Foreskin keratinocyte (primary cell): ENCODE measurements at places on chromosomes 5 and 9. TPM values are rescaled to one million over a fixed set of nuclear protein-coding genes. Genes with fewer than 3 reads are reported as not detected.

- no peak for DNase-seq
Measured at GRCh38 chr5:158017469-158017868, 158.5 kb upstream of the CLINT1 start.

- DNase-seq, result no peak
Measured at GRCh38 chr9:119853126-119853525, 483.9 kb upstream of the BRINP1 start.

Gene PTPRD
- polyA plus RNA-seq, result 0.01 TPM in 1 of 2 replicates, not detected in the other

- DNase-seq, result no peak
Measured at GRCh38 chr5:128825826-128826225, 139.5 kb upstream of the SLC27A6 start.

GRCh38 chr5:99023330-99023729, 94.5 kb upstream of the CHD1 start:
- no peak for DNase-seq

GRCh38 chr5:22329683-22330082, 523.5 kb downstream of the CDH12 start:
- no peak for DNase-seq

DNA sequence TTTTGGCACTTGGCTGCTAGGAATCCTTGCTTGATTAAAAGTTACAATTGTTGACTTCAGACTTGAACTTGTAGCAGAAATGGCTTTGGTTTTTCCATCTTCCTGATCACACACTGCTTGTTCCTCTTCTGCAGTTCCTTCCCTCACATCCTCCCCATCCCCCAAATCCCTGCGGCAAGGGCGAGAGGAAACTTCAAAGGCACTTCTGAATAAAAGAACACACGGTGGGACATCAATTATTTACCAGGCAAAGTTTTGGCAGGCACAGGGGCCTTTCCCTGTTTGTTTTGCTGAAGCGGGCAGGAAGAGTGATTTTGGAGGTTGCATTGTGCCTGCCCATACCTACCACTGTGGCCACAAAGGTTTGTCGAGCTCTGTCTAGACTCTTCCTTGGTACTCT, 260.9 kb downstream of the KIF4B start:
- DNase-seq, result no peak

DNA sequence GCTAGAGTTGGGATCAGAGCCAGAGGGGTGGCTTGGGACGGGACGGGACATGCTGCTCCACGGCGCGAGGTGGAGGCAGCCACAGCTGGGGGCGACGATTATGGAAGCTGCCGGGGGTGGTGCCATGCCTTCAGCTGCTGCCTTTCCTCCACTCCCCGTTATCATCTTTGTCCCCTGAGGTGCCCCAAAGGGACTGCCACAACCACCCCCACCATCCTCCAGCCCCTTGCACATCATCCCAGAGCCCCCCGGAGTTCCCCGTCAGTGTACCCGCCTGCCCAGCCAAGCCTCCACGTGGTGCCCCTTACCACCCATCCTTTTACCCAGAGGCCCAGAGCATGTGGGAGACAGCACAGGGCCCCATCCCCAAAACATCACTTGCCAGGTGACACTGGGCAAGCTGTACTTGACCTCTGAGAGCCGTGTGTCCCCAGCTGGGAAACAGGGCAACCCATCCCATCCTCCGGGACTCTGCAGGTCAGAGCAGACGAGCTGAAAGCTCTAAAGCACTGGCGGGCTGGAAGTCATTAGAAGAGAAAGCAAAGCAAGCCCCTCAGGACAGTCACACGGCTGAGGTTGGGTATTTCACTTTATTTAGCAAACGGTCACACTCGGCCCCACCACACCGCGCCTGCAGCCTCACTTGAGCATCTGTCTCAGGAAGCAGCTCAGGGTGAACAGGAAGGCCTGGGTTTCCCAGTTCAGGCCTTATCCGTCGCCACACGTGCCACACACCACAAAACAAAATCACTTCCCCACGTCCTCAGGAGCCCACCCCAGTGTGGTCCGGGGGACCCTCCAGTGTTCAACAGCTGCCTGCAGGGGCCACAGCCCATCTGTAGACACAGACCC, 19.5 kb upstream of the MXD3 start:
- no peak for DNase-seq

DNA sequence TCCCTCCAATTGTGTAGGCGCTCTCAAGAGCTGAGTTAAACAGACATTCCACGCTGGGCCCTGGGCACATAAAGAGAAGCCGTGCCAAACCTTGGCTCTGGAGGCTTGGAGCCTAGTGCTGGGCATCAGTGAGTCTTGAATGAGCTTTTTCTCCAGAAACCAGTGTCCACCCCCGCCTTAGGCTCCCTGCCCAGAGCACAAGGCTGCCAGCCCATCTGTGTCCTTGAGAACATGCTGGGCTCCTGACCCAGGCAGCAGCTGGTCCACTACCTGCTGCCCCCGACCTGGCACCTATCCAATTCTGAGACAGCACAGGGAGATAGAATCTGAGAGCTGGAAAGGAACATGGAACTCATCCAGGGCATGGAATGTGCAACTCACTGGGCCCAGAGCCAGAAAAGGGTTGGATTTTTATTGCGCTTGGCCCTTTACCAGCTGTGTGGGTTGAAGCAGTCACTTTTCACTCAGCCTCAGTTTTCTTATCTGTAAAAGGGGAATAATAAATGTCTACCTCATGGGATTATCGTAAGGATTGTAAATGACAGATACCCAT, 92.4 kb upstream of the CPLX2 start:
- DNase-seq, result no peak

Gene ACTBL2
- polyA plus RNA-seq, result not detected in 2 replicates

- no peak for DNase-seq
Measured at GRCh38 chr9:34732886-34733285, 22.9 kb upstream of the CCL21 start.

Gene PGM5
- polyA plus RNA-seq, result not detected in 2 replicates

Gene COL27A1
- 4.5 and 5.2 TPM in 2 replicates for polyA plus RNA-seq

DNA sequence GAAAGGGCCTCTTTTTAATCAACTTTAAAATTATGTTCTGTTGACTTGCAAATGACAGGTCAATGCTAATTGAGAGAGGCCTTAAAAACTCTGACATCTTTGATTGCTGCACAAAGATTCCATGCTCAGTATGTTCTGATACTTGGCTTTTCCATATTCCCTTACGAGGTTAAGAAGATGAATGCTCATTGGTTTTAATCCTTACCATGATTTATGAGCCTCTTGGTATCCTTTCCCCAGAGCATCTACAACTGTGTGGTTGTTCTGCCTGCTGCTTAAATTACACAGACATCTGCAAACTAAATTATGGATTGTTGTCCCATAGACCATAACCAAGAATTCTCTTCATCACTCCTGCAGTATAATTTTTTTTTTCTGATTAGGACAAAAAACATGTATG, 352.6 kb downstream of the CDH12 start:
- DNase-seq, result no peak

DNA sequence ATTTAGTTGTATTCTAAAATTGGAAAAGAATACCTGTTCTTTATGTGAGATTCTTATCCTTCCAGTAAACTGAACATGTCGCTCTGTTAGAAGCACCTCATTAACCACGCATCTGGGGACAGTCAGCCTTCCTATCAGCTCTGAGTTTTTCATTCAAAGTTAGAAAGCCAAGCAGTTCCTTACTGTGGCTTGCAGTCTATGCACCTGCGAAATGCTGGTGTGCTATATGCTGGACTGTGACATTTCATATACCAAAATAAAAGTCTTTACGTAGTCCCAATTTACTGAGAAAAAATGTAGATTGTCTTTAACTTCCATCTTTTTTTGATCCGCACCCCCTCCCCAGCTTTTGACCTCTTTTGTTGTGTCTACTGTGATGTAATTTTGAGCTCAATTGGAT, 4.3 kb downstream of the ANP32B start:
- no peak for DNase-seq

GRCh38 chr5:178548746-178549145, 41.4 kb downstream of the COL23A1 start:
- no peak for DNase-seq

GRCh38 chr5:43037636-43038495, 2.3 kb downstream of the ANXA2R start:
- peak; percentile 71 for DNase-seq

DNA sequence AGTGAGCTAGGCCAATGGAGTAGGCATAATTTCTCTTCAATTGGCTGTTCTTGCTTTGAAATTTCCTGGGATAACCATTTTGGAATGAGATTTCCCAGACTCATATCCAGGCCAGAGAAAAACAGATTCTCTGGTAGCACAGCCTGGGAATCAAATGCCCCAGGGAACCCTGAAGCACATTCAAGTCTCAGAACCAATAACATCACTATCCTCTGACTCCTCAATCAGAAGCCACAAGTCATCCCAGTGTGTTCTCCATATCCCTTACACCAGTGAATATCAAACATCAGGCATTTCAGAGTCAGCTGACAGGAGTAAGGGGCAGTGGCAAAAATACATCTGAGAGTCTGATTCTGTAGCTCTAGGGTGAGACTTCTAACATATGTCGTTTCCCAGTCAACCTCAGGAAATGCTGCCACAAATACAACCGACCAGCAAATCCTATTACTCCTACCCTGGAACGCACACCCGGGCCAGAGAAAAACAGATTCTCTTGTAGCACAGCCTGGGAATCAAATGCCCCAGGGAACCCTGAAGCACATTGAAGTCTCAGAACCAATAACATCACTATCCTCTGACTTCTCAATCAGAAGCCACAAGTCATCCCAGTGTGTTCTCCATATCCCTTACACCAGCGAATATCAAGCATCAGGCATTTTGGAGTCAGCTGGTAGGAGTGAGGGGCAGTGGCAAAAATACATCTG, 537.7 kb upstream of the NMUR2 start:
- no peak for DNase-seq

Gene DAB2IP
- 12.5 and 14.1 TPM in 2 replicates for polyA plus RNA-seq

Gene NXNL2
- polyA plus RNA-seq, result 0.07 and 0.11 TPM in 2 replicates

DNA sequence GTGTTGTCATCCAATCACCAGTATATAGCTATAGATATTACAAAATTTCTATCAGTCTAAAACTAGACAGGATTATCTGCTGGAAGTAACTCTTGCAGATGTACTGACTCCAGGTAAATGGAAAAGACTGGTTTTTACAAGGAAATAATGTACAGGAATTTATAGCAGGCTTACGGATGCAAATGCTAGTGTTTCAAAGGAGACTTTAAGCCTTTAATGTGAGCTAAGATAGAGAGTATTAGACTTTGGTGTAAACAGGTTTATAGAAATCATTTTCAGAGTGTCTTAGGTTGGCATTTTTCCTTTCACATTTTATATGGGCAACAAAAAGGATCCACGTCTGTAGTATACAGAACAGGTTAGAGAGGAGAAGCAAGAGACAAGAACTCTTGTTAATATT, 16.1 kb downstream of the ZNF608 start:
- DNase-seq, result no peak

DNA sequence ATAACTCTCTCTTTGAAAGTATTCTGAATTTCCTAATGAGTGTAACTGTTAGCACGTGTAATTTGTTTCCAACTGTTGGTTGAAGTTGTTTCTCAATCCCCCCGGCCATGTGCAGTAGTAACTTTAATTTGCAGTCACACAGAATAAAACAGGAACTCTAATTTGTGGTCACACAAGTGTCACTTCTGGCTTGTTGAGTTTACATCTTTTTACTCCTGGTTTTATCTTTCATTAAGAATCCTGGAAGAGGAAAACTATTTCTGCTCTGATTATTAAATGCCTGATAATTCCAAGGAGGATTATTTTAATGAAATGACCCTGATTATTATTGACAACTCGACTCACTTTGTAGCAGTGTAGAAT, 1.2 kb downstream of the SCAMP1 start:
- DNase-seq, result no peak

GRCh38 chr5:159764283-159765134, 151.8 kb upstream of the ADRA1B start:
- peak; percentile 35 for DNase-seq

DNA sequence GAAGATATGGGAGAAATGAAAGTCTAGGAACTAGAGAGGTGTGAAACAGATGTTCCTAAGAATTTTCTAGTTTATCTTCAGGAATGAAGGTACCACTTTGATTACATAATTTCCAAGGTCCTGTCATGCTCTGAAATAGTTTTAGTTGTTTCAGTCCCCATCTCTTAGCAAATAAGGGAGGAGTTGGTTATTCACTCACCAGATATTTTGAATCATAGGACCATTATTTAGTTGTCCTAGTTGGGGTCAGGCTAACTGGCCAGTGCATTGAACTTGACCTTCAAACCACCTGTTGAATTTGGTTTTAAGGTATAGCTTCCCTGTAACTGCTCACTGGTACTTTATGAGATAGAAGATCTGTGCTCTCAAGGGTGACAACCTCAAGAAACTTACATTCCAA, 53.9 kb upstream of the TNFAIP8 start:
- no peak for DNase-seq

DNA sequence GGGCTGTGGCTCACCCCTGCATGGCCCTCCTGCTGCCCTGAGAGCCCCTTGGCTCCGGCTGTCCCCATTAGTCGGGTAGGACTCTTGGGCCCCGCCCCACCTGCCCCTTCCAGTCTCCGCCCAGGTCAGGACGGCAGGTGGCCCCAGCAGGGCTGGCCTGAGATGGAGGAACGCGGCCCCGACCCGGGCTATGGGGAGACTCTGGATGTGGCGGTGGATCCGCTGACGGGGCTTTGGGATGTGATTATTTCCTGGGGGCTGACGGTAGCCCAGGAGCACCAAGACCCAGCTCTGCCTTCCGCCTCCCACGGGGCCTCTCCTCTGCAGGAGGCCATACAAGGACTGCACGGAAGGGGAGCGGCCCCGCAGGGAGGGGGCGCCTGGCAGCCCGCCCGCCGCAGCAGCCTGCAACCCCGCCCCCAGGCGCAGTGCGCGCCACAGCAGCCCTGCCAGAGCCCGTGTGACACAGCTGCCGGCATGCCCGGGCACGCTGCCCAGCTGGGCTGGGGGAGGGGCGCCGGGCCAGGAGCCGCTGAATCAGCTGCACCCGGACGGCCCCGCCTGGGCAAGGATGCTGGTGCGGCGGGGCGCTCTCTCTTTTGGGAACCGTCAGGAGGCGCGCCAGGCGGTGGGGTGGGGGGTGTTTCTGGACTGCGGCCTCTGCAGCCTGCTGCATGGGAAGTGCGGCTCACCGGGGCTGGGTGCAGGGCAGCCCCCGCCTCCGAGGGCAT, 9.2 kb downstream of the TMEM250 start:
- DNase-seq, result peak; percentile 66

- DNase-seq, result peak; percentile 92
Measured at GRCh38 chr9:112550531-112550930, 63.9 kb downstream of the KIAA1958 start.

DNA sequence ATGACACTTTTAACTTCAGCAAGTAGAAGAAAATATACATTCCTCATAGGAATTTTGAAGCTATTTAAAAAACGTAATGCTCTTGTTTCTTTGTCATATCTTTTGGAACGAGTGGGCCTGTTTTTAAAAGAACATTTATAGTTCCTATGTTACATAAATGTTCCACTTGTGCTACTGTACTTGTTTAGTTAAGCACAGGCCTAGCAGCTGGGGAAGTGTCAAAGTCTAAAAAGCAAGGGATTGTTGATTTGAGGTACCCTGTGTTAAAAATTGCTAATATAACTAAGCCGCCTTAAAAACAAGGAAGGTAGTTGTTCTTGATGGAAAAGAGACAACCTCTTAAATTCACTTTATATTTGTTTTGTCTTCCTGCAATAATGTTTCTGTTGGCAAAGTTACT, 27.2 kb upstream of the ELL2 start:
- no peak for DNase-seq

GRCh38 chr5:170573114-170573513, 69.3 kb downstream of the KCNIP1 start:
- DNase-seq, result no peak
